ENCODE measurements at places on chromosomes 7 and 10.

DNA sequence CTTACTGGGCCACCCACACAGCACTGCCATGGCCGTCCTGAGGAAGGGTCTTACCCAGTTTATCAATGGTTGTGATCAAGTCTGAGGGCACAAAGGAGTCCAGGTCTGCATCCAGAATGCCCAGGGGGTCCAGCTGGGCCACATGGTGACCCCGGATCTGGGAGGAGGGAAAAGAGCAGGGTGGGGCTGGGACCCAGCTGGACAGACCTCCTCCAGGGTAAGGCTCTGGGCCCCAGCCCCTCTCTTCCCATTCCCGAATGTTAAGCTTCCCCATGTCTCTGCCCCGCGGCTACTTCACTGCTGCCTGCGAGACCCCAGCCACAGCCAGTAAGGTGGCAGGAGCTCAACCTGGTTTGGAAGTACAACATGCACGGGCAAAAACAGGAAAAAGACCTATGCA is 9.5 kb downstream of the OGDHL start:
- no peak for DNase-seq

DNA sequence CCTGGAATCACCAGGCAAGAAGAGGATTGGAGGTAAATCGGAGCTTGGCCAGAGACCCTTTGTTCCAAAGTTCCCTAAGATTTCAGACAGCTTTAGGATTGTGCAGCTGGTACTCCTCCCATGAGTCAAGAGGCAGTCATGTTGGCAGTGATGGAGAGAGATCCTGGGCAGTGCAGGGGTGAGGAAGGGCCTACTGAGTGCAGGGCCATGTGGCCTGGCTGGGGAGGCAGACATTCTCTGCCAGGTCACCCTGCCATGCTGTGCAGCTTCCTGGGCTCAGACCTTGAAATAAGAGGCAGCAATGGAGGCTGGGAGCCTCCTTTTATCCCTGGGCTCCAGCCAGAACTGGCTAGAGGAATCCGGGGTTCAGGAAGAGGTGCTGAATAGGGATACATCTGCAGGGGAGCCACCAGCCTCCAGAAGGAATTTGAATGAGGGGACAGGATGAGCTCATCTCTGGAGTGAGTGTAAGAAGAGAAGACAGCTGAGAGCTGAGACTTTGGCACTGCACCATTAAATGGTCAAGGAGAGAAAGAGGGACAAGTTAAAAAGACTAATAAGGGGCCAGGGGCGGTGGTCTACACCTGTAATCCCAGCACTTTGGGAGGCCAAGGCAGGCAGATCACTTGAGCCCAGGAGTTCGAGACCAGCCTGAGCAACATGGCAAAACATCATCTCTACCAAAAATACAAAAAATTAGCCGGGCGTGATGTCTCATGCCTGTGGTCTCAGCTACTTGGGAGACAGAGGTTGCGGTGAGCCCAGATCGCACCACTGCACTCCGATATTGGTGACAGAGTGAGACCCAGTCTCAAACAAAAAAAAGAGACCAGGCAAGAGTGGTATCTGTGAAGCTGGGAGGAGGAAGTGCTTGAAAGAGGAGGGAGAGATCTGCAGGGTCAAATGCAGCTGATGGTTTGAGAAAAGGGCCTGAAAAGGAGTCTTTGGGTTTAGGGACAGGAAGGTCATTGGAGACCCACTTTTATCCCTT is 12.0 kb downstream of the SFTPD start:
- no peak for DNase-seq

DNA sequence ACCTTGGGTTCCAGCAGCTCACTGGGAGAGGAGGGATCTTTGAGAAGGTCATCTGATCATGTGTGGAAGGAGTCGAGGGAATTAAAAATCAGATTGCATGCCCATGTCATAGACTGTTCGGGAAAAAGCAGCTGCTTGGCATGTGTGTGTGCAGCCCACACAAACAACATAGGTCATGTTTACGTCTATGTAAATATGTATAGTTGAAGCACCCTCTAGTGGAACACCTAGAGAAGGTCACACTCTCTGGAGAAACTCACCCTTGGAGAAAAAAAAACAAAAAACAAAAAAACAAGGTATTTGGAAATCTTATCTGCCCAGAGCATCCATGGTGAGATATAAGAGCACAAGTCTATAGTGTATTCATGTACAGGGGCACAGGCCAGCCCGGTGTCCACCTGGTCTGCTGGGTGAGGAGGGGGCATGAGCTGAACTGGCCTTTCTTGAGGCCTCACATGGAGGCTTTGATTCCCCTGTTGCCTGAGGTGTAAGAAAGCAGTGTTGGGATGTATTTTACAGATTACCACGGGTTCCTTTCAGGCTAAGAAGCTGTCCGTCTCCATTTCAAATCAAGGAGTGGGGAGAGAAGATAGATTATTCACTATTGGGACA is 98.0 kb downstream of the NPY start:
- no peak for DNase-seq

GRCh38 chr10:68158031-68158430 is 48.7 kb downstream of the MYPN start:
- no peak for DNase-seq

DNA sequence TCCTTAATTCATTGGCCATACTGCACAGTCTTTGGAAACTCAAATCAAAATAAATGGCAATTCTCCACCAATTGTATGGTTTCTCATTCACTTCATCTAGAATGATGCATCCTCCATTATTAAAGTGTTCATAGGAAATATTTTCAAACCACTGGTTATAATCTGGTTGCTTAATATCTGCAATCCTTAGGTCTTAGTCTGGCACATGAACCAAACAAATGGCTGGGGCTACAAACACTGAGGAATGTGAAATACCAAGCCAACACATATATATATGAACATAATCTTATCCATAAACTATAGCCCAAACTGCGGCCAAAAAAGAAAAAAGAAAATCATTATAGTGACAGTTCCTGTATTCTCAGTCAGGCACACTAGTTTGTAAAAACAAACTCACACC is 5.7 kb upstream of the MSS51 start:
- no peak for DNase-seq

DNA sequence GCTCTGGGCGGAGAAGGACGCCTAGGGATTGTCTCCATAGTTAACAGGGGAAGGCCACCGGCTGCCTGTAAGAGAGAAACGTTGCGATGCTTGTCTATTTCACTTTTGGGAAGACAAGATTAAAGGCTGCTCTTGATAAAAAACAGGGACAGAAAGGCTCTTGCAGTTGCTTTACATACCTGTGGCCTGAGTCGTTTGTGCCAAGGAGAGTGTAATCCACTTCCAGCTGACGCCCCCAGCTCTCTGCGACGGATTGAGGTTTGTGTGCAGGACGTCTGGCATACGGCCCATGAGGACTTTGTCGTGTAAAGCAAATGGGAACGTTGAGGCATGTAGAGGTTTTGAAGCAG is 1.1 kb downstream of the MAP3K8 start:
- no peak for DNase-seq

- peak; percentile 8 for DNase-seq
Measured at GRCh38 chr10:132544744-132545658, 7.4 kb downstream of the INPP5A start.

DNA sequence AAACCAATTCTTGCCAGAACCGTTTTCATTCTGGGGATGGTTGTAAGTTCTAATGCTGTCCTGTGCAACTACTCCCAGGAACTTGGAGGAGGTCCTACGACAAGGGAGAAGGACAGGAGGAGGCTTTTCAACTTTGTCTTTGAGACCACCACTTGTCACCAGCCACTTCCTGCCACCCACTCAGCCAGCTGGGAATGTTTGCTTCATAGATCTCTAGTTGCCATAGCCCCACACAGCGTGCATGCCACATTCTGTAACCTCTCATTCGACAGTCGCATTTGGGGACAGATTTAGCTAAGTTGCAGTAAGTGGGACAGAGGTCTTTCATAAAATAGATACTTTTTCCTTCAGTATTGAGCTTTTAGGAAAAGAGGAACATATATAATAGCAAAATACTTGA is 78.0 kb downstream of the TAF3 start:
- no peak for DNase-seq

DNA sequence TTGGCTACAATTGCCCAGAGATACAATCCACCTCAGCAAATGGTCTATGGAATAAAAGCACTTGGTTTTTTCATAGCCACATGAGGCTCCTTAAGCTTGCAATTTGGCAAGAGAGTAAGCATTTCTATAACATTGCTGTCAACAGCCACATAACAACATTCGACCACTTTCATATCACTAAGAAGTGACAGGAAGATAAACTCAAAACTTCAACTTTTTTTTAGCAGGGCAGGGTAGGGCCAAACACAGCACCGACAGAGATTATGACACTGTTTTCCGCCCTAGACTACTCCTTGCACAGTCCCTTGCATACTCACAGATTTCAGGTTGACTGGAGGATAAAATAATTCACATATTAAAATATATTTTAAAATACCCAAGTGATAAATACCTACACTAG is 185.4 kb downstream of the JAZF1 start:
- DNase-seq, result no peak

GRCh38 chr7:105413887-105414437 is 25.2 kb upstream of the SRPK2 start:
- no peak for DNase-seq

GRCh38 chr7:134554417-134554966 is 5.6 kb downstream of the AKR1B15 start:
- no peak for DNase-seq

- DNase-seq, result no peak
Measured at GRCh38 chr7:47080816-47081215, 501.1 kb downstream of the TNS3 start.

DNA sequence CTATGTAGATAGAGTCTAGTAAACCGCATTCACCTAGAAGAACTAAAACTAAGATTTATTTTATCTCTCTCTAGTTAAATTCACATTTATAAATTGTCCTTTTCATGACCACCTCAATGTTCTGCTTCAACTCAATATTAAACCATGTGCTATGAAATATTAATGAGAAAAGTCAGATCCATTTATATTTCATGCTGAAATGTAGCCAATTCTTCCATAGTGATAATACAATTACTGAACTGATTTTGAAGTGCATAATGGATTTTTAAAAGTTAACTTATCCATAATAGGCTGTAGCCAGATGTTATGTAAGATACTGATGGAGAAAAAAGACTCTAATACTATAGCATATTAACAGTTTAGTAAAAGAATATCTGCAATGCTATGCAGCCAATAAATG is 479.7 kb upstream of the PCDH15 start:
- no peak for DNase-seq

GRCh38 chr10:132849546-132850031 is 63.6 kb upstream of the NKX6-2 start:
- DNase-seq, result no peak

GRCh38 chr10:103574097-103575061 is 80.9 kb downstream of the NEURL1 start:
- no peak for DNase-seq

DNA sequence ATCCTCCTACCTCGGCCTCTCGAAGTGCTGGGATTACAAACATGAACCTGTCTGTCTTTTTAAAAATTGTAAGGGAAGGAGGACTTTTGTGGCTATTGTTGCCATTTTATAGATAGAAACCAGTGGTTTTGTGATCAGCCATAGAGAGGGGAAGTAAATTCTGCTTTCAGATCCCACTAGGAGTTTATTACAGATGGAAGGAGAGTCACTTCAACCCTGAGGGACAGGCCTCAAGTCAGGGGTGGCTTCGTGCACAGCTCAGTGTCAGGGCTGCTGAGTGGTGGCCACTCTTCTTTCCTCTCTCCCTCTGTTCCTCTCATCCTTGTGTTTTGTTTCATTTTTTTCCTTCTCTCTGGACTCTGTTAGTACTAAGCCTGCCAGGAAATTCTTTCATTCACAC is 60.8 kb downstream of the OGDH start:
- no peak for DNase-seq

DNA sequence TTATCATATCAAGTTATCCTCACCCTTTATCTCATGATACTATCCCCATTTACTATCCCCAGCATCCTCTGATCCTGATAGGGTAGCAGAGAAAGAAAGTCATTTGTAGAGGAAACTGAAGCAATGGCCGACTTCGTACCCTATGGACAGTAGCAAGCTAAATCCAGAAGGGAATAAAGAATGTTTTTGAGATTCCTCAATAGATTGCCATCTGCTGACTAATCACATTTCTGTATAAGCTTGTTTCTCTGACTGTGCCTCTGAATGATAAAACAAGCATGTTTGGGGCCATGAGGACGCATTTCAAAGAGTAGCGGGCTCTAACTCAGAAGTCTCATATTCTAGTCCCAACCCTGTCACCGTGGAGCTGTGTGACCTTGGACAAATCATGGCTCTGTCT is 13.2 kb upstream of the FAM107B start:
- no peak for DNase-seq

All from KG1 (cell line).